Midbrain (tissue), 1 donor: ENCODE measurements at places on chromosomes 12 and 14.

- DNase-seq, result no peak
Measured at GRCh38 chr12:88698471-88698870, 118.2 kb upstream of the KITLG start.

GRCh38 chr12:130818272-130818634, 20.8 kb downstream of the STX2 start:
- DNase-seq, result no peak

- DNase-seq, result peak; percentile 1
Measured at GRCh38 chr12:103571286-103571685, 15.8 kb upstream of the STAB2 start.

GRCh38 chr14:33810308-33810707, 140.6 kb downstream of the EGLN3 start:
- no peak for DNase-seq

DNA sequence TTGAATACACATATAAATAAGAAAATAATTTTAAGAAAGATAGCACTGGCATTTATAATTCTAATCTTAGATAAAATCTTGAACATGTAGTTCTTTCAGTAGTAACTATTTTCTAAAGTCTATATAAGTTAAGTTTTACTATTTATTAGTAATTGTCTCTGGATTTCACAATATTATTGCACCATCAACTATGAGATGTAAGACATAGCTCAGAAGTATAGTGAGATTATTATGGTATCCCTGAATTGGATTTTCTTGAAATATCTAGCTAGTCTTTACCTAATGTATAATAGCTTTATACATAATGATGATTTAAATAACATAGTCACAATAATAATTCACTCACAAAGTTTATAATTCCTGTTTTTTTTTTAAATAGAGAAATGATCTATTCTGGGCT, 6.7 kb downstream of the CLEC12A start:
- no peak for DNase-seq

- no peak for DNase-seq
Measured at GRCh38 chr14:22177870-22178269, 411.2 kb downstream of the DAD1 start.

- DNase-seq, result no peak
Measured at GRCh38 chr12:26857465-26858176, 24.6 kb upstream of the ITPR2 start.

DNA sequence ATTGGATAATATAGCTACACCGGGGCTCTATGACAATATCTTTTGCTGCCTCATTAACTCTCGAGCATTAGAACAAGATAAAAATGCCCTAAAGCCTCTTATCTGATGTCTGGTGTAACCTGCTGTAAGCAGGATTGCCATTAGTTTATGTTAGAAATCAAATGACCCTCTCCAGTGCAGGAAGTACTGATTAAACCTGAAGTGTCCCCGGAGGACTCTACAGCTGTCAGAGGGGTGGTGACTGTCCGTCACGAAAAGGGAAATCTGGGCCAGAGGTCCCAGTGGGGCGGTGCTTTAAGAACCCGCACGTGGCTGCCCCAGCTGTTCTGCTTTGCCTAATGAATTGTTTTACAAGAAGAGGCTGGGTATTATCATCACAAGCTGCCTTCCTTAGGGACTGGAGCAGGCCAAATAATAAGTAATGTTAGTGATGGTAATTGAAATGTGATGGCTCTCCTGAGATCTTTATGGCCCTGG, 55.7 kb downstream of the LIN52 start:
- no peak for DNase-seq

GRCh38 chr14:75820761-75821160, 159.7 kb downstream of the TTLL5 start:
- DNase-seq, result no peak

DNA sequence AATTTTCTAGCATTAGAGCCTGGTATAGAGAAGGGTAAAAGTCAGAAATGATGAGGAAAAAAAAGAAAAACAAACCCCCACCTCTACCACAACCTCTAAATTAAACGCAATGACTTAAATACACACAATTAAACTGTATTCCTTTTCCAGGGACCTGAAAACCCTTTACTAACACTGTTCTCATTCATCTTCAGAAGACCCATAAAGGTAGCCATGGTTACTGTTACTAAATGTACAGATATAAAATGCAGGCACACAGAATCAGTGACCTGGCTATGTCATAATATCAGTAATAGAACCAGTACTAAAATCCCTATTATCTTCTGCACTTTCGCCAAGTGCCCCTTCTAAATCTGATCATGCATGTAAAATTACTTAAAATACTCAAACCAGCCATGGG, 1.4 kb downstream of the ACIN1 start:
- DNase-seq, result no peak

DNA sequence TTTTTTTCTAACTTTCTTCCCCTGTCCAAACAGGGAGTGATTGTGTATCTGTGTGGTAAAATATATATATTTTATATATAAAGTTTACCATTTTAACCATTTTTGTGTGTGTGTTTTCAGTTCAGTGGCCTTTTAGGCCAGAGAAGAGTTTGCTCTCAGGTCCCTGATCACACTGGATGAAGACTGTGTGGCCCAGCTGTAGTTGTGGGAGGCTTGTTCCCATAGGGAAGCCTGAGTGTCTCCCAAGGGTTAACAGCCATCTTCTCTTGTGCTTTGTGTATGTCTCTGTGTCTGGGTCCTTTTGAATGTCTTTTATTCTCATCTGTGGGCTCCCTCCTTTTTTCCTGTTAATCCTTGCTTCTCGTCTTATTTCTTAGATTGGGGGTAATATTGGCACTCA, 23.4 kb downstream of the CGRRF1 start:
- no peak for DNase-seq

DNA sequence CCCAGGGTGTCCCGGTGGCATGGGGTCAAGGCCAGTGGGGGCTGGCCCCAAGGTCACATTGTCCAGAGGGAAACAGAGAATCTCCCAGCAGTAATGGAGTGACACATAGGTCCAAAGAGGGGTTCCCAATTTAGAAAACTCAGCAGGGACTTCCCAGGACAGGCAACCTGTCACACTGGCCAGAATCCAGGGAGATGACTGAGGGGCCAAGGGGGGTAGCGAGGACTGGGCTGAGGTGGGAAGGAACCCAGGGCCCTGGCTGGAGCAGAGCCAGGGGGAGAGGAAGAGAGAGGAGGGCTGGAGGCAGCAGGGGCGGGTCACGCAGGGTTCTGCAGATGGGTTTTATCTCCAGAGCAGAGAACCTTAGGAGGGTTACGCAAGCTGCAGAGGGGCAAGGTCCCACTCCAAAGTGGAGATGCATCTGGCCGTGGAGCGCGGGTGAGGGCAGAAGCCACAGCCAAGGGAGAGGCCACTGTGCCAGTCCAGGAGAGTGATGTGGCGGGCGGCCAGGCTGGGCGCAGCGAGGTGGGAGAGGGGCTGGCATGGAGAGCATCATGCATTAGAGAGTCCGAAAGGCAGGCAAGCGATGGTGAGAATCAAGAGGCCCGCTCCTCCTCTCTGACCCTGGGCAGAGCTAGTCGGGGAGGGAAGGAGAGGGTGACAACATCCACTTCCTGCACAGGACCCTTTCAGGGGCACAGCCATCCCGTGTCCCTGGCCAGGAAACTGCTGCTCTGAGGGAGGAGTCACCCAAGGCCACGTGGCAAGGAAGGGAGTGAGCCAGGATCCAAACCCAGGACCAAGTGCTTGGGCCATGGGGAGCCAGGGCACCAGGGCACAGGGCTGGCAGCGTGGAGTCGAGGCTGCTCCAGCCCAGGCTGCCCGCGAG, 29.0 kb downstream of the NCOR2 start:
- DNase-seq, result no peak

- DNase-seq, result peak; percentile 16
Measured at GRCh38 chr14:81449114-81449513, 49.0 kb upstream of the STON2 start.

DNA sequence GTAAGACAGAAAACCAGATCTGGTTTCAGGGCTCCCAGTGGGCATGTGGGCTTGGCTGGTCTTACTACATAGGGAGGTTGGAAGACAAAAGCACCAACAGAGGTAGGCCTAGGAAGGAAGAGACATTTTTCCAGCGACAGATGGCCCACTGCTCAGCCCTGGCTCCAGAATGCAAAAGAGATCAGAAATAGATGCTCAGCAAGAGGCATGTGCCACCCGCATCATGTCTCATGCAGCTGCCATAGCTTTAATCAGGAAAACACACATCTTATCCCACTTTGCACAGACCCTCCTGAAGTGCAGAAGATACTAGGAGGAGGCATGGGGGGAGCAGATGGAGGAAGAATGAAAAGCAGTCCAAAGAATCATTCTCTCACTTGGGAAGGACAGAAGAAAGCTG, 25.3 kb downstream of the VASH1 start:
- no peak for DNase-seq

- no peak for DNase-seq
Measured at GRCh38 chr14:23639891-23640523, 3.8 kb downstream of the DHRS2 start.

DNA sequence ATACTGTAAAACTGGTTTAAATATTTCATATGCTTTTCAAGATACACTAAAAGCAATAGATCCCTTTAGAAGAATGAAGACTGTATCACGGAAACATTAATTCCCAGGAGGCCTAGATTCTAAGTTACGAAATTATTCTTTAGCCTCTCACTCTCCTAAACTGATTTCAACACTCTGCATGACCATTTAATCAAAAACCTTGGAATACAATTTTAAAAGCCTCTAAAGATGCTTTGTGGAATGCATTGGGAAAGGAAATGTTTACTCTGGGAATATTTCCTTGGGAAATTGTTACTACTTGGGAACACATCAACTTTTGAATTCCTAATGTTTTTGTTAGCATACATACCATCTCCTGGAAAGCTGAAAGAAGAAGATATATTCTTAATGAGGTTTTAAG, 255.7 kb upstream of the FAR2 start:
- no peak for DNase-seq

- DNase-seq, result no peak
Measured at GRCh38 chr12:124302241-124302806, 7.4 kb downstream of the RFLNA start.

DNA sequence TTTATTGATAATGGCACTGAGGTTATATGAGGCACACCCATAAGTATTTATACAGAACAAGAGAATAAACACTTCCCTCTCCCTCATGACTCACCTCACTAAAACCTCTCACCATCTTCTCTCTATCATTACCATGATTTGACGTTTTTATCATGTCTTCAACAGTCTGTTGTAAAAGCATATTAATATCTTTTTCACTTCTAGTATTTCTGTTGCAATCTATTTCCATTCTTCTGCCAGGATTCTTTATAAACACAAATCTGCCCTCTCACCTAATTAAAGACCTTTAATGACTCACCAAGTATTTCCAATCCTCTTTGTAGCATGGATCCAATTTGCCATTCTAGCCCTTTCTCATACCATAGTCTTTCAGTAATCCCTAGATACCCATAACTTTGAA, 527.7 kb downstream of the SLC16A7 start:
- DNase-seq, result no peak

- DNase-seq, result no peak
Measured at GRCh38 chr12:62911286-62911685, 23.7 kb downstream of the PPM1H start.

GRCh38 chr12:49403971-49404450, 36.7 kb downstream of the SPATS2 start:
- no peak for DNase-seq

DNA sequence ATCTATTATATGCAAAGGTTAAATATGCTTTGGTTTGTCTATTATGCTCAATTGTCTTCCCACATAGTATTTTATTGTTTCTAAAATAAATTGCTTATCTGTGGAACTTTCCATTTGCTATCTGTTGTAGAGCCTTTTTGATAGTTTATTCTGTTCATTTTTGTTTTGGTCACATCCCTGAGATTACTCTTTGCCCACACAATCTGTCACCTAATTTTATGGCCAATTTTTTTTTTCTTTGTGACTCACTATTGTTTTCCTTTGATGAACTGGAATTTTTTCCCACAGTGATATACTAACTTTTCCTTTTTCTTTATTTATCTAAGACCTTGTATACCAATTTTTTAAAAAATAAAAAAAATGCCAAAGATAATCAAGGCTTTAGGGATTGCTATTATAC, 61.1 kb downstream of the RASSF9 start:
- DNase-seq, result no peak
